ENCODE measurements at places on chromosomes 7 and 10.
A peak's percentile ranks its signal among the peaks of the same experiment; 100 is the strongest.

GRCh38 chr7:91875851-91876250 is 4.7 kb downstream of the MTERF1 start:
- no peak for DNase-seq

GRCh38 chr10:132371641-132372081 is 25.3 kb upstream of the PWWP2B start:
- no peak for DNase-seq

DNA sequence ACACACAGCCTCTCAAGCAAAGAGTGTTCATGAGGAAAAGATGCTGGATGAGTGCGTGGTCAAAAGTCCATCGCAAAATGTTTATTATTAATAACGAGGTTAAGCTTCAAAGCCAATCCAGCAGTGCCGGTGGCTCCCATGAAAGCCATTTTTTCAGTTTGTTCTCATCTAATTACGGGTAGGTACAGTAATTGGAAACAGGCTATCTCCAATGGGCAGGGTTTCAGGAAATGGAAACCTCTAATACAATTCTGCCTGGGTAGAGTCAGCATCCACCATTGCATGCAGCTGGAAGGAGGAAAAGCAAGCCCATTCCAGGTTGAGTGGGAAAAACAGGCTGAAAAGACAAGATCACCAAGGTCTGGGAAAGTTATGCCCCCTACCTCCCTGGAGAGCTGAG is 57.4 kb downstream of the GPAM start:
- DNase-seq, result no peak

DNA sequence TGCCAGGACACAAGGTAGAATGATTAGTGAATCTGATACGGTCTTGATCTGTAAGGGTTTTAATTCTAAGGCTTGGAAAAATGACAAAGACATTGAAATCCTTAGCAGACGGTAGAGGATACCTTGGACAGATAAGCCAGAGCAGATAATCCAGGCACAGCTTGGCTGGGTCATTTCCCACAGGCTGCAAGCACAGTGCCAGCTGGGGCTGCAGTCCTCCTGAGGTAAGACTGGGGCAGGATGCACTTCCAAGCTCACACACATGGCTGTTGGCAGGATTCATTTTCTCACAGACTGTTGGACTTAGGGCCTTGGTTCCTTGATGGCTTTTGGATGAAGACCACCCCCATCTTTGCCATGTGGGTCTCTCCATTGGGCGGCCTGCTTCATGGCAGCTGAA is 63.2 kb upstream of the BMPER start:
- no peak for DNase-seq

- DNase-seq, result no peak
Observed at GRCh38 chr7:123463890-123464289, 70.5 kb downstream of the IQUB start.

DNA sequence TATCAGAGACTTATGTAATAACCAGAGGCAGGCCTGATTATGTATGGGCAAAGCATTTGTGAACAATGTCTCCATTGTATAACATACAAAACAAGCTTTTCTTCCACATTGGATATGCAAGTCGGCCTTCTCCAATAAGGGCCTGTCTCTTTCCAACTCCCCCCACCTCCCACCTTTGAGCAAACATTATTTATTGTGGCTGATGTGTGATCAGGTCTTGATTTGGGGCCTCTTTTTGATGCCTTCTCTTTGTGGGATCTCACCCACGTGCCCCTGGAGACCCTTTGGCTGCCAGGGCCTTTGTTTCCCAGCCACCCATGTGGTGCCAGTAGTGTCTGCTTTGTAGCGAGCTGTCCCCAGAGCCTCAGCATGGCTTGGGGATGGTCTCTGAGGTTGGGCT is 53.0 kb downstream of the TCF7L2 start:
- no peak for DNase-seq

DNA sequence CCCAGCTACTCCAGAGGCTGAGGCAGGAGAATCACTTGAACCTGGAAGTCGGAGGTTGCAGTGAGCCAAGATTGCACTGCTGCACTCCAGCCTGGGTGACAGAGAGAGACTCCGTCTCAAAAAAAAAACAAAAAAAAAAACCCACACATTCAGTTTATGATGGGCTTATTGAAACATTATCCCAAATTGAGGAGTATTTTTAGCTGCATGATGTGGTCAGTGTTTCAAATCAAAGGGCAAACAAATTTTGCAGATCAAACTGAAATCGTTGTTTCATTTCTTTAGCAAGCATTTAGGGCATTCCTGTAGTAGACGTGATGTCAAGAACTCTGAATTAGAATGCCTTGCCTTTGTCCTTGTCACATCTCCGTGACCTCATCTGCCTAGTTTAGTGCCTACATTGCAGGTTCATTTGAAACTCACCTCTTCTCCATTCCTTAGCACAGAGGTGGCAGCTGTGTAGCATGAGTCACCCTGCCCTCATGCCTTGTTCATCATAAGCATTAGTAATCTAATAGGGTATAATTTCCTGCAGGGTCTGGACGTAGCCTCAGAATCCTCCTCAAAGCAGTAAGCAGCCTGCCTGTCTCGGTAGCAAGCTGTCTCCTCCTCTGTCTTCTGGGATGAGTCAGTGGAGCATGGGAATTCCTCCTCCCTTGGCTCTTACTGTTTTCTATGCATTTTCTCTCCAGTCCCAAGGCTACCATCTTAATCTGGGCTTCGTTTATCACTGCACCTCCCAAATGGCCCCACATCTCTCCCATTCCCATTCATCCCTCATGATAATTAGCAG is 73.8 kb downstream of the CUL1 start:
- peak; percentile 82 for DNase-seq

DNA sequence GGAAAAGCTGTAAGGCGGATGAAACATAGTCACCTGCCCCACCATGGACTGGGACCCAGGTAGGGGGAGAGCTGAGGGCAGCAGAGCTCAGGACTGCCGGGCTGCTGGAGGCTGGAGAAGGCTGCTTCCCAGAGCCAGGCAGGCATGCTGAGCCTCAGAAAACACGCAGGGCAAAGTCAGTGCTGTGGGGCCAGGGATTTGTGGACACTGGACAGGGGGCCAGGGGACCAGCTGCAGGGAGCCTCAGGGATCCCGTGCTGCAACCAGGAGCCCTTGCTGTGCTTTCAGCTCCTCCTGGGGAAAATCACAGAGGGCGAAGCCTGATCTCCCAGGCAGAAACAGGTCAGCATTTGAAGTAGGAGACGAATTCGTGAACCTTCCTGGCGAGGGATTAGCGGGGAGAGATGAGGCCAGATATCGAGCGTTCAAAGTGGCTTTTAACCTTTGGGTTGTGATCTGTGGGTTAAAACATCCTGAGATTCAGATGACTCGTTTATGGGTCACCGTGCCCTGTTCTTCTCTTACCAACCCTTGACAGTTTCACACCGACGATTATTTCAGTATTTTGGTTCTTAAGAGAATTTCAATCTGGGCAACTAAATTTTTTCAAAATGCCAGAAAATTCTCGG is 85.6 kb upstream of the SHH start:
- DNase-seq, result no peak

DNA sequence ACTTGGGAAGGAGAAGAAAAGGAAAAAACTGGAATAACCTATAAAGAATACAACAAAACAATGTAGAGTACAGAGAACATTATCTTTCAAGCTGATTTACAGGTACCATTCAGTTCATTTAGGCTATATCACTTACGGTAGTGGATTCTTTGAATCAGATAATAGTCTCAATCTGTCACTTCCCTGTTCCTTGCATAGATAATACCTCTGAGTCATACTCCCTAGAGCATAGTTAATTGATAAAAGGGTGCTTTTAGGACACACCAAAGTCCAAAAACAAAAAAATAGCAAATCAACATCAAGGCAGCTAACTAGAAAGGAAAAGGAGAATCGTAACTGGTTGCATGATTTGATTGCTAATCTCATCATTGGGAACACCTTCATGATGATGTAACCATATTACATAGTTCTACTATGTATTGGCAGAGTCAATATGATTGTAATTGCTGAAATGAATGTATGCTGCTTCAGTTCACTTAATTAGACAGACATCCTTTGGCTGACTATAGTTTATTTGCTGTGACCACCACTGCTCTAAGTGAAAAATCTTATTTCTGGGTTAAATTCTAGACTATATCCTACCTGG is 844.4 kb downstream of the GATA3 start:
- no peak for DNase-seq

DNA sequence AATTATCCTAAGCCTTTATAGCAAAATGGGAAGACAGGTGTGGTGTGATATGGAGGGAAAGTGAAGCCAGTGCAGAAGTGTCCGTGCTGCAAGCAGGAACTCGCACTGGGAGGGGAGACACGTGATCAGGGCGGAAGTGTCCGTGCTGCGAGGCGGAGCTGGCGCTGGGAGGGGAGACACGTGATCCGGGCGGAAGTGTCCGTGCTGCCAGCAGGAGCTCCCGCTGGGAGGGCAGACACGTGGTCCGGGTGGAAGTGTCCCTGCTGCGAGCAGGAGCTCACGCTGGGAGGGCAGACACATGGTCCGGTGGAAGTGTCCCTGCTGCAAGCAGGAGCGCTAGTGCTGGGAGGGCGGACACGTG is 40.5 kb upstream of the PRKAR1B start:
- no peak for DNase-seq

- DNase-seq, result peak; percentile 96
Observed at GRCh38 chr7:128387216-128388144, 22.3 kb downstream of the IMPDH1 start.

DNA sequence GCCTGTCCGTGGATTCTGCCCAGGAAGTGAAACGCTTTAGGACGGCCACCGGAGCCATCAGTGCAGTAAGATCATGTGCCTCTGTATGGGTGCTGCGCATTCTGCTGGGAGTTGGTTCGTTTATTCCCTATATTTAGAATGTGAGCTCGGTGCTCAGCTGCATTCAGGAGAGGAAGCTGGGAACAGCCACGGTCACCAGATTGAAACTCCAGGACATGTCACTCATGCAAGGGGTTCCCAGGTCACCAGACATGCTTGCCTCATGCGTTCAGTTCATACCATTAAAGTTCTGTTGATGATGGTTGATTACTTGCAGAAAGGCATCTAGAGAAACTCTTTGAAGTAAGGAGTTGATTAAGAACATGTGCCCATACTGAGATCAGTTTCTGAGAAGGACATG is 78.1 kb downstream of the TRRAP start:
- DNase-seq, result no peak

DNA sequence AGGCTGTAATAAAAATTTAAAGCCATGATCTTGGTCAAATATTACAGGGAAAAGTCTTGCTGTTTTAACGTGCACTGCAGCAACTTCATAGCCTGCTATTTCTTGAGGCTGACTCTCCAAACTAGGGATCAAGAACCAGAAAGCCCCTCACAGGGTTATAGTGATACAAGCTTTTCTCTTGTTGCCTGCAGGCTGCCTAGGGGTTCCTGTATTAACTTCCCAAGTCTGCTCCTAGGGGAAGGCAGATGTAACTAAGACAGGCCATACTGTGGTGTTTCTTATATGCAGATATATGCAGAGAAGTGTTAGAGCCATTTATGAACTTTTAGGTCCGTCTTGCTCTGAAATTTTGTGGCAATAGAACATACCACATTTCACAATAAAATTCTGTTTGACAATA is 175.7 kb downstream of the FOXP2 start:
- DNase-seq, result no peak

DNA sequence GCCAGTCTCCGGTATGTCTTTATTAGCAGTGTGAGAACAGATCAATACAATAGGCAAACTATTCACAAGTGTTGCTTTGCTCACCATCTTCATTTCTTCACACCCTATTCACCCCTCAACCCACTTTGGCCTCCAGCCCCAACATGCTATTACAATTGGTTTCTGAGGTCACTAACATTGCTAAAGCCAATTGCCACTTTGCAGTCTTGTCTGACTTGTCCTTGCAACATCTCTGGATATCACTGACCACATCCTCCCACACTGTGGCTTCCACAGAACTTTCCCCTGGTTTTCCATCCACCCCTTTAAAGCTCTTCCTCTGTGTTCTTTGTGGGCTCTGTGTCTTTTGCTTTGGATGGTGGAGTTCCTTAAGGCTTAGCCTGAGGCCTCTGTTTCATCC is 5.2 kb upstream of the APBB1IP start:
- DNase-seq, result peak; percentile 24

- no peak for DNase-seq
Observed at GRCh38 chr7:109879287-109879828, 1211.6 kb upstream of the LRRN3 start.

DNA sequence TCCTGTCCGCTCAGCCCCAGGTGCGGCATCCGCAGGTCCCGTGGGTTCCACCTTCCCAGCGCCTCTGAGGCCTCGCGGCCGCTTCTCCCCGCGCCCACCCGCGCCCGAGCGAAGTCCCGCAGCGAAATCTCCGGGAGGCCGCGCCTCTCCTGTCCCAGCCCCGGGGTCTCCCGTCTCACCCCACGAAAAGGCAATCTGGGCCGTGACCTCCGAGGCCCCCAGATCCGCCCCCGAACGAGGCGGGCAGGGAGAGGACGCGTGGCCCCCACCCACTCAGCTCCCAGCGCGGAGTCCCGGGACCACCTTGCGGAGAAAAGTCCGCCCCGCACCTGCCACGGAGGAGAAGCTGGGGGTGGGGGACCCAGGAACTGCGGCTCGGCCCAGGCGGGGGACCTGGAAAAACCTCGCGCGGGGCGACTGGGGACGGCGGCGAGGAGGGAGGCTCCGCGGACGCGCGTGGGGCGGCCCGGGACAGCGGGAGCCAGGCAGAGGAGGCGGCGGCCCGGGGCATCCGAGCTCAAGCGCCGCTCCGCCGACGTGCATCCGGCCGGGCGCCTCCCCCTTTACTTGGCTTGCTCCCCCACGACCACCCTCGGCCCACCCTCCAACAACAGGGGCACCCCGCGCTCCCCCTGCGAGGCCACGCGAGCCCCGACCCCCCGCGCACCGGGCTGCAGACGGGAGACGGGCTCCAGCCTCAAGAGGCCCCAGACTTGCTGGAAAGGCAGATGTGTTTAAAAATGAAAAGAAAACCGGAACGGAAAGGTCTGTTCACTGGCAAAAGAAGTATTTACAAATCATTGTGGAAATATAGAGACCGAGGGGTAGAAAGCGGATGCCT is 33.0 kb upstream of the RNF32 start:
- DNase-seq, result peak; percentile 37

DNA sequence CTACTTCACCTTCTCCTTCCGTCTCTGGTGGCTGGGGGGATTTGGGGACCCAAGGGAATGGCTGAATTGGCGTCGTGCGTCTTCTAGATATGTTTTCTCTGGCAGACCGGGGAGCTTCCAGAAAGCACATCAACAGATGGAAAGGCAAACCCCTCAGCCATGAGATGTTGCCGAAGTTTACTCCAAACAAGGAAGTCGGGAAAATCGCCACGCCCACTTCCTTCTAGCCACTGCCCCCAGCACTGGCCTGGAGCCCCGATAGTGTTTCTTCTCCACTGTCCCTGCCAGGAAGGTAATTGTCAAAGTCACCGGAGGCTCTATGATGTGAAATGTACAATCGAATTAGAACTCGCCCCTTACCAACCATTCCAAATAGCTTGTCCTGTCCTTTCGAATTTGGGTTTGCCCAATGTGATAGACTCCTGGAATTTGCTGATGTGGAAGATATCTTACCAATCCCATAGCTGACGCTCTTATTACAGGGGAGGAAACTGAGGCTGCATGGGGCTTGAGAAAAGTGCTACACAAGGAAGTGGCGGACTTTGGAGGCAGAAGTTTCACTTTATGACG is 191.0 kb downstream of the LSM5 start:
- no peak for DNase-seq

- DNase-seq, result peak; percentile 99
Observed at GRCh38 chr7:66493235-66494205, 135.2 kb upstream of the KCTD7 start.
